ENCODE measurements at places on chromosomes 6 and 20.

DNA sequence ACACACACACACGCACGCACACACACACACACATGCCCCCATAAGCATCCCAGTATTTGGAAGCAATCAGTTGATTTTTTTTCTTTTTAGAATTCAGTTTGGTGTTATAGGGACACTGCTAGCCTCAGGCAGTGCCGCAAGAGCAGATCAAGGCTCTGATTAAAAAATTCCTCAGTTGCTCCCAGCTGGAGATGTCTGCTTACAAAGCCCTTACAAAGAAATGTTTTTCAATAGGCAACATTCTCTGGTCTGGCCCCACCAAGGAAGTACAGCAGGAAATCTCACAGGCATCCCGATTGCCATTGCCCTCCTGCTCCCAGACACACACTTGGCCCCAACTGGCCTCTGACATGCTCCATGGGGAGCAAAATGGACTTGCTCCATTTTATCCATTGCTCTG lies 22.9 kb upstream of the CD83 start:
- no peak for DNase-seq

DNA sequence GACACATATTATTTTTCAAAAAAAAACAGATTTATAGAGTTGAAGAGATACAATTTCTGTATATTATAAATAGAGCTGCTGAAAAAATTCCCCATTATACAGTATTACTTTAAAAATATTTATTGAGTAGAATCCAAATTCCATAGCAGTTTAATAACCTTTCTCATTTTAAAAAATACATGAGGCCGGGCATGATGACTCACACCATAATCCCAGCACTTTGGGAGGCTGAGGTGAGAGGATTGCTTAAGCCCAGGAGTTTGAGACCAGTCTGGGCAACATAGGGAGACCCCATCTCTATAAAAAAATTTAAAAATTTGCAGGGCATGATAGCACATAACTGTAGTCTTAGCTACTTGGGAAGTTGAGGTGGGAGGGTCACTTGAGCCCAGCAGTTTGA lies 13.0 kb downstream of the ATRN start:
- no peak for DNase-seq

- DNase-seq = peak; percentile 22
Measured at GRCh38 chr6:157982563-157983405, 1.1 kb downstream of the SYNJ2 start.

- no peak for DNase-seq
Measured at GRCh38 chr6:27531772-27532459, 59.0 kb upstream of the ZNF184 start.

DNA sequence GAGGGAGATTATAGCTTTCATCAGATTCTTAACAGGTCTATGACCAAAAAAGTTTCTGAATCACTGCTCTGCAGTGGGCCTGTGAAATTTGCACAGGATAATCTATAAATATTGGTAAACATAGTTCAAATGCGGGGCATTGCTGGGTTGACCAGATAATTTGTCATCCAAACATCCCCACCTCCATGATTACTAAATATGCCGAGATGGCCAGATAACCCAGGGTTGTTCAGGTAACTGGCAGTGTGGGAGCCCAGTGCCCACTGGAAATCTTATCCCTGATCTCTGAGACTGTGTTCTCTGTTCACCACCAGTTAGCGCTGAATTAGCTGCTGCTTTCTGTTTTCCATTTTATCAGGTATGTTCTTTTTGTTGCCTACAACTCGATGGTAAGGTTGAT lies 21.4 kb downstream of the PTK7 start:
- DNase-seq = no peak

DNA sequence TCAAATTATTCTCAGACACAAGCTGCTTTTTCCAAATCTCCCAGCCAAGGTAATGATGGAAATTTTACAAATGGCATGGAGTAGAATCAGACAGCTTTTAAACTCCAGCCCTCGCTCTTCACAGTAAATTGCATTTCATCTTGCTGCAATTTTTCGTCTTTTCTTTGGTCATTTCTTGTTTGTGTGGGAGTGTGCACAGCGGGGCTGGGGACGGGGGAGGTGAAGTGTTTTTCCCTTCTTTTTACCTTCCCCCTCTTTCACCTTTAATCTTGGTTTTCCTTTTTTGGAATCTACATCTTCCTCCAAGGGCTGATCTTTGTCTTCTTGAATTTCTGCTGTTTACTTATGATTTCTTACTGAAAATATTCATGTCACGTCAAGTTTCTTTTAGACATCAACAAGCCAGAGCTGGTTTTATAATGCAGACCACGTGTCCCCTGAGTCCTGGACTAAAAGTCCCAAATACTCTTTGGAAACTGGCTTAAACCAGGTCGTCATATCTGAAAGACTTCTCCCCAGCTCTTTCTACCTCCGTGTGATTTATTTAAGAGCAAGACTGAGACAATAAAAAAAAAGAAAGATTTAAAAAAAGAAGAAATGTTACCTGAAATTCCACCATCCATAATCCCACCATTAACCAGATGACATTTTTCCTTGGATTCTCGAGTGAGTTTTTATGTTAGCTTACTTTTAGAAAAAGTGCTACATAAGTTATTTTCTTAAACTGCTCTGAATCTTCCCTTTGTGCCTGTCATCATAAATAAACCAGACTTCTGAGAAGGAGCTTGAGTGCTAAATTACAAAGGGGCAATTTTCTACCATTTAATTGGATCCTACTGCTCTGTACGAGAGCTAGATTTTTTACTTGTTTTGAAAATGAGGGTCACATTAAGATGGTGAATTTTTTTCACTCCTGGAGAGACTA lies 52.0 kb downstream of the MAP3K5 start:
- DNase-seq = no peak

GRCh38 chr6:337805-338368 lies 45.6 kb downstream of the DUSP22 start:
- DNase-seq = no peak

Data from SW 1271 (cell line).